ENCODE measurements at places on chromosomes 5 and 9.

GRCh38 chr5:51810592-51810991, 427.3 kb downstream of the ISL1 start:
- no peak for DNase-seq

DNA sequence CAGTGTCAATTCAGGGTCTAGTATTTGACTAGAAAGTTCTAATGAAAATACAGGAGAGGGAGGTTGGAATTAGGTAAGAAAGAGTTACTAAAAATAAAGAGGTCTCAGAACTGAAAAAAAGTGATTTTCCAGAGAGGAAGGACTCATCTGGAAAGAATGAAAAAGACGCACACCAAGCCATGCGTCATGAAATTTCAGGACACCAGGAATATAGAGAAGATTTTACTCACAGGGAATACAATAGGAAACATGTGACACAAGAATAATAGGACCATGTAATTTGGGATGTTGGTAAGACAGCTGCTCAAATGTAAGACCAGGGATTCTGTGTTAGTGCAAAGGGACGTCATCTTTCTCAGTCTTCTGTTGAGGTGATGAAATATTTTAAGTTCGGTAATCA, 224.7 kb downstream of the GDNF start:
- no peak for DNase-seq

GRCh38 chr5:61304590-61305381, 27.3 kb upstream of the ZSWIM6 start:
- no peak for DNase-seq

DNA sequence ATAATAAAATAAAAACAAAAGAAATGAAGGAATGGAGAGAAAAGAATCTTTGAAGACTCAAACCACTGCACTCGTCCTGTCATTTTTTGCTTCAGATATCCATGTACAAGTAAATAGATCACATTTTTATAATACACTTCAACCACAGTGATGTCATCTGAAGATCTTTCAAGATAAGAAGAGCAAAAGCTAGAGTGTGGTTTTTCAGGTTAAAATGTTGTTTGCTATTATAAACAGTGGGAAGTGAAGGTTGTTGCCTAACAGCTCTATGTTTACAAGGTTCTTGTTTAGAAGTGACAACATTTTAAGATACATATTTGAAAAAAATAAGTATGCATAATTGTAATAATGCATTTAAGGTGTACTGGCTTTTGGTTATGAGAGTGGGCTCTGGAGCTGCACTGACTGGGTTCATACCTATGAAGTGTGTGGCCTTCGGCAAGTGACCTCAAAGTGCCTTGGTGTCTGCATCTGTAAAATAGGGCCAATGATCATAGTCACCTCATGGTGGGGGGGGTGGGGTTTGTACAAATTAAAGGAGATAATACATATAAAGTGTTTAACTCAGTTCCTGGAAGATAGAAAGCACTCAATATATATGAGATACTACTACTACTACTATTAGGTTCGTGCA, 45.5 kb upstream of the IL7R start:
- no peak for DNase-seq

DNA sequence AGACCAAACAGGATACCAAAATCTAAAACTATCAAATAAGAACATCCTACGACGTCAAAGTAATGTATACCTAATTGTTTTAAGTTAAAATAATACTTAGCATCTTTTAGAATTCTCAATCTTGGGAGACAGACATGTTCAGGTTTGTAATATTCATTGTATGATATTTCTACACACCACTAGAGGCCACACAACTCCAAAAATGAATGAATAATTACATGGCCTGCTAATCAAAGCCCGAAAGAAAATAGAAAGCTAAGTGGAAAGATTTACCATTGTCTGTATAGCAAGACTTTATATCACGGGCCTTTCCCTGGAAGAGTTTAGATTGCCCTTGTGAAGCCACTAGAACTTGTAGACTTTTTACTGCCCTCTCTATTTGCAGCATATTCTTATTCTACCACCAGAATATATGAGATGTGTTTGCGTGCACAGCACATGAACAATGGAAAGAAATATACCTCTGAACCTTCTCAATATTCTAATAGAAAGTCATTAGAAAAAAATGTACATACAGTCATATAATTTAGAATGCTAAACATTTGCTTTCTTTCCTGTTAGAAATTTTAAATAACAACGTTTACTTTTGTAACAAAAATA, 380.1 kb upstream of the NUDT12 start:
- no peak for DNase-seq

DNA sequence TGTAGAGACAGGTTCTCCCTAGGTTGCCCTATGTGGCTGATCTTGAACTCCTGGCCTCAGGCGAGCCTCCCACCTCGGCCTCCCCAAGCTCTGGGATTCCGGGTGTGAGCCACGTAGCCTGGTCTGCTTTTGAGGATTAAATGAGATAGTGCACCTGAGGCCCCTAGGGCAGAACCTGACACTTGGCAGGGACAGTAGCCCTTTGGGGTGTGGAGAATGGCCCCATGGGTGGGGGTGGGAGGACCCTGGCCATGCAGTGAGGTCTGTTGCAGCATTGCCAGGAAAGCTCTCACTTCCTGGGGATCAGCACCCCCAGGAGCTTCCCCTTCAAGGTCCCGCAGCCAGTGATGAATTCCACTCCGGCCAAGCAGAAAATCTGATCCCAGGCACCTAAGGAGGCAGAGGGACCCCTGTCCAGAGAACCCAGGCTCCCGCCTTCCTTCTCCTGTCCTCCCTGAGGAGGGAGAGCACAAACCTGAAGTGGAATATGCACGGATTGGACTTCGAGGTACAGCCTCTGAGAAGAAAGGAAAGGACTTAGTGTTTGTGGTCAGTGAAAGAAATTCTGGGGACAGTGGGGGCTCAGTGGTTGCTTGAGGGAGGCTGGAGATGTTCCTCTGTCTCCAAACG, 73.9 kb upstream of the UNC5A start:
- DNase-seq, result no peak

- no peak for DNase-seq
Observed at GRCh38 chr5:122674385-122674784, 100.5 kb upstream of the SNX2 start.

GRCh38 chr5:146662229-146662628, 146.2 kb upstream of the GPR151 start:
- peak; percentile 12 for DNase-seq

GRCh38 chr5:179191506-179192184, 131.5 kb downstream of the ZNF354C start:
- DNase-seq, result no peak

- DNase-seq, result no peak
Observed at GRCh38 chr5:54272746-54273145, 37.6 kb downstream of the ARL15 start.
